ENCODE measurements at places on chromosomes 1 and 21.
A peak's percentile ranks its signal among the peaks of the same experiment; 100 is the strongest.

- no peak for DNase-seq
These were observed 20.5 kb downstream of the FCRL4 start for GRCh38 chr1:157577420-157577819.

GRCh38 chr1:165787741-165788140 is 19.1 kb upstream of the TMCO1 start:
- DNase-seq: no peak

- DNase-seq: peak; percentile 52
These were observed 29.4 kb upstream of the TRIM17 start for GRCh38 chr1:228445843-228446650.

DNA sequence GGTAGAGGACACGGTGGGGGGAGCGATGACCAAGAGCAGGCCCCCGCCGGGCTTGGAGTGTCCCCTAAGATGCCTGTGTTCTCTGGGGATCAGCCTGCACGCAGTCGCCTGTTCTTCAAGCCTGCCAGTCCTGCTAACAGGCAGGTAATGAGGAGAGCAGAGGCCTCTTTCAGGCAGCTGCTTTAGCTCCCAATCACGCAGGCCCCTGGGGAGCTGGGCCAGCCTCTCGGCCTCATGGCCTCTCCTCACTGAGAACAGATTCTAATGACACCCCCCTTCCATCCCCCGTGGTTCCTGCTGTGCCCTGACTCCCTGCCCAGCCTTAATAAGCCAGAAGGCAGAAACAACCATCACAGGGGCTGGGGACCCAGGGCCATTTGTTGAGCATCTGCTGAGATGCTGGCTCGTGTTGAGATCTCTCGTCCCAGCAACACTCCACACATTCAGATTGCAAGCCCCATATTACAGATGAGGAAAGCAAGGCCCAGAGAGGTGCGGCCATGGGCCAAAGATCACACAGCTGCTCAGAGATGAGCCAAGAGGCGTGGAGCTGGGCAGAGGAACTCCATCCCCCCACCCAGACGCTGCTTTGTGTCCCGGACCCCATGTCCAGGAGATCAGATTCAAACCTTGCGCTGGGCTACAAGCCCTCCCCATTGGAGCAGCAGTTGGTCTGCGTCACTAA is 71.6 kb upstream of the CASZ1 start:
- no peak for DNase-seq

DNA sequence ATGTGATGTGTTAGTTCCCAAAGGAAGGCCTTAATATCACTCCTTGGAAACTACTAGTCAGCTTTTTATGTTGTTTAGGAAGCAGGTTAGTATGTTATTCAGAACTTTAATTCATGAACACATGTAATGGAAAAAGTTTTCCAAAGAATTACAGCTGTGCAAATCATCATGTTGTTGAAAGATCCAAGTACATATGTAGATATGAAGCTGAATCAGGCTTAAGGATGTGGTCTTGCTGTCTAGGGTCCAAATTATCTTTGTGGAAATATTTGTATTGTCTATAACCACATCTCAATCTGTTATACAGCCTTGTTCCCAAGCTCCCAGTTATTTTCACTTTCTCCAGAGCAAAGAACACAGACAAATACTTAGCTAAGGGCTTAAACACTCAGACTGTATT is 231.6 kb downstream of the TPR start:
- no peak for DNase-seq

DNA sequence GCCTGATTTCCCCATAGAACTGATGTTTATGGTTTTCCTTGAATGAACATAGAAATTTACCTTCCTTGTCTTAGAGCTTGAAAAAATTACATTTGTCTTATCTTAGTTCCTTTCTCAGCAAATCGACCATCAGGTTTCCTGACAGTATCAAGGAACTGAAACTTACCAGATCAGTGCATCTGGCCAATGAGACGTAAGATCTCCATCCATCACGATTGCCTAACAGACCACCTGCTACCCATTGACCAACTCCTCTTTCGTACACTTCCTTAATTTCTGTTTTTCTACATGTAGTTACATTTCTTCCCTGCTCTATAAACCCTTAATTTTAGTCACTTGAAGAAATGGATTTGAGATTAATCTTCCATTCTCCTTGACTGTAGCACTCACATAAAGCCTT is 57.4 kb upstream of the TMPRSS15 start:
- DNase-seq: no peak

DNA sequence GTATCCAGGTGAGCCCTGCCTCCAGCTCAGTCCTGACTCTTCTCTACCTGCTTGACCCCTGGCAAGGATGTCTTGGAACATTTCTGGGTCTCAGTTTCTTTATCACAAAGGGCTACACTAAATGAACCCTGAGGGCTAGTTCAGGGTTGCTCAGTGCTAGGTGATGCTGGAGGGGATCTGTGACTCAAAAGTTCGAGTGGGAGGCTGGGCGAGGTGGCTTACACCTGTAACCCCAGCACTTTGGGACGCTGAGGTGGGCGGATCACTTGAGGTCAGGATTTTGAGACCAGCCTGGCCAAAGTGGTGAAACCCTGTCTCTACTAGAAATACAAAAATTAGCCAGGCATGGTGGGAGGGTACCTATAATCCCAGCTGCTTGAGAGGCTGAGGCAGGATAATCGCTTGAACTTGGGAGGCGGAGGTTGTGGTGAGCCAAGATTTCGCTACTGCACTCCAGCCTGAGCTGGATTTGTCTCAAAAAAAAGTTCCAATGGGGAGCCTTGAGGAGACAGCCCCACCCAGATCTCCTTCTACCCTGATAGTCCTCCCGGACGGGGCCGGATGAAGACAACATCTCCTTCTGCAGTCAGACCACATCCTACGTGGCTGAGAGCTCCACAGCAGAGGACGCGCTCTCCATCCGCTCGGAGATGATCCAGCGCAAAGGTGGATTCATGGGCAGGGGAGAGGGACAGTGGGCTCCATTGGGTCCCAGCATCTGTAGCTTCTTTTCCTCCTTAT is 48.9 kb downstream of the YARS1 start:
- DNase-seq: no peak

- no peak for DNase-seq
These were observed 37.4 kb downstream of the GADD45A start for GRCh38 chr1:67722292-67722944.

- no peak for DNase-seq
These were observed 24.1 kb downstream of the PAFAH2 start for GRCh38 chr1:25973610-25974321.

GRCh38 chr1:185420588-185421081 is 103.6 kb upstream of the IVNS1ABP start:
- DNase-seq: no peak

DNA sequence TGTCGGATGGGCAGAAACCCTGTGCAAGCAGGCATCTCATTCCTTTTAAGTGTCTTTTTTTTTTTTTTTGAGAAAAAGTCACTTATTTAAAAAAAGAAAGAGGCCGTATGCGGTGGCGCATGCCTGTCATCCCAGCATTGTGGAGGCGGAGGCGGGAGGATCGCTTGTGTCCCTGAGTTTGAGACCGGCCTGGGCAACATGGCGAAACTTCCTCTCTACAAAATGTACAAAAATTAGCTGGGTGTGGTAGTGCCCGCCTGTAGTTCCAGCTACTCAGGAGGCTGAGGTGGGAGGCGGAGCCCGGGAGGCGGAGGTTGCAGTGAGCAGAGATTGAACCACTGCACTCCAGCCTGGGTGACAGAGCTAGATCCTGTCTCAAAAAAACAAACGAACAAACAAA is 1.7 kb downstream of the GPR137B start:
- no peak for DNase-seq

- no peak for DNase-seq
These were observed 2.3 kb downstream of the ZZZ3 start for GRCh38 chr1:77680173-77680572.

- peak; percentile 59 for DNase-seq
These were observed 47.3 kb upstream of the CCDC190 start for GRCh38 chr1:162908236-162908635.

GRCh38 chr1:107552781-107553180 is 411.9 kb downstream of the NTNG1 start:
- no peak for DNase-seq

- no peak for DNase-seq
These were observed 29.6 kb upstream of the PLA2G4A start for GRCh38 chr1:186798960-186799688.

- DNase-seq: no peak
These were observed 26.6 kb downstream of the COQ8A start for GRCh38 chr1:226966683-226967082.

DNA sequence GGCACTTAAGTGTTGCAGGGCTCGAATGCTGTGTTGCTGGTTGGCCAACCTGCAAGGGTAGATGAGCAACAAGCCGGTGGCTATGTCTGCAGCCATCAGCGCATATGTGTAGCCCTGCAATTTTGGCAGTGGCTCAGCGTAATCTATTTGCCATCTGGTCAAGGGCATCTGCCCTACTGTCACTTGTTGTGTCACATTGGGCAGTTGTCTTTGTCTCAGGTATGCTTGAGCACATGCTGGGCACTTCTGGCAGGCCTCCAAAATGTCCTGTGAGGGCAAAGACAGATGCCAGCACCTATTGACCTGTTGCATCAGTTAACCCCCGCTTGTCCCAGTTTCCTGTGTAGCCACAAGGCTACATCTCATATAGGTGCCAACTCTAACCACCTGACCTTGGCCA is 111.8 kb downstream of the GDAP2 start:
- DNase-seq: no peak

DNA sequence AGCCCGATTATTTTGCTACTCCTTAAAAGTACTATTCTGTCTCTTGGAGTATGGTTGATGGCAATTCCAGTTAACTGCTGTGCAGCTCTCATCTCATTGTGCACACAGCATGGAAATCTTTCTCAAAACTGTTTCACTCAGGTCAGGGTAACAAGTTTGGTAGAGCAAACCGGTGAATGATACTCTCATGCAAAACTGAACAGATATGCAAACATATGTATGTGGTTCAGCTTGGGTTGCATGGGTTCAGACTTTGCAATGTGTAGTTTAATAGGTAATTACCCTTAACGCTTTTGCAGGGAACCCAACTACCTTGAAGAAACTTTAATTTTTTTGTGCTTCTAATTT is 2.2 kb downstream of the GADD45A start:
- DNase-seq: no peak

DNA sequence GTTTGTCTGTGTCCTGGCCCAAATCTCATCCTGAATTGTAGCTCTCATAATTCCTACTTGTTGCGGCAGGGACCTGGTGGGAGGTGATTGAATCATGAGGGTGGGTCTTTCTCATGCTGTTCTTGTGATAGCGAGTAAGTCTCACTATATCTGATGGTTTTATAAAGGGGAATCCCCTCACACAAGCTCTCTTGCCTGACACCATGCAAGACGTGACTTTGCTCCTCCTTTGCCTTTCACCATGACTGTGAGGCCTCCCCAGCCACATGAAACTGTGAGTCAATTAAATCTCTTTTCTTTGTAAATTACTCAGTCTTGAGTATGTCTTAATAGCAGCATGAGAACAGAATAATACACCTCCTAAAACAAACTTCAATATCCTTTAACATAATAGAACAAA is 1065.6 kb downstream of the PLA2G4A start:
- DNase-seq: no peak

DNA sequence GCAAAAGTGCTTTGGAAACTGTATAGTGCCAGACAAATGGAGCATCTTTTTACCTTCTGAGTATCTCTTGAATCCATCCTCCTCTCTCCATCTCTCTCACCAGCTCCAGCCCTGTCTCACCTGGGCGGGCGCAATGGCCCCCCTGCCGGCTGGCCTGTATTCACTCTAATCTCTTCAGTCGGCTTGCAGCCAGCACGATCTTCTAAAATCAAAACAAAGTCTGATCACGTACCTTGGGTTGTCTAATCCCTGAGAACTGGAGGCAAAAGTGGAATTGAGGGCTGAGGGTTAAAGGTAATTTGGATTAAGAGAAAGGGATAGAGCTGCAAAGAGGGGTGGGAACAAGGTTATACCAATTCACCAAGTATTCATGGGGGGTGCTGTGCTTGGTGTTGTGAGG is 46.0 kb upstream of the LRRN2 start:
- DNase-seq: no peak

DNA sequence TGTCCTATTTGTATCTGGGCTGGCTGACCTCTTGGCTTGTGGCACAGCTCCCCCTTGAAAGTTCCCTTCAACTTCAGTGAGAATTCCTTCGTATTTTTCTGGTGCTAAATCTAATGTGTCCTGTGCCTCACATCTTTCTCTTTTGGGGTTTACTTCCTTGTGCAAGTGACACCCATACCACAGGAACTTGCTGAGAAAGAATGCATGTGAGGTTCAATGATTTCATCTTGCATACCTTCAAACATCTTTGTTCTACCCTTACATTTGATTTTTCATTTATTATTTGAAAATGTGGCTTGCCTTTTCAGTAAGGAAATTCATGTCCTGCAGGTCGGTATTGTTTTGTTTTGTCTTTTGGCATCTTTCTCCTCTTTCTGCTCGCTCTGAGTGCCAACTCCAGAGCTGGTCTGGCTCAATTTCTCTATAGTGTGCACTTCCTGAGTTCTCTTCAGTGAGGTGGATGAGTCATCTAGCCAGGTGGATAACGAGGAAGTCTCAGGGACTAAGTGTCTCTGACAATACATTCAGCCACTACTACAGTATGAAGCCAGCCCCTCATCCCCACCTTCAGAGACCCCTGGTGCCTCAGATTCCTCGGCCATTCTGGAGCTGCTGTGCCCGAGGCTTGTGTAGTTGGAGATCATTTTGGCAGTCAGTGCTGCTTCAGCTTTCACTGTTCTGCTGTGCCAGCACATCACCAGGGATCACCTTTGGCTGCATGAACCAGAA is 59.5 kb downstream of the RIPK4 start:
- no peak for DNase-seq

- DNase-seq: no peak
These were observed 21.5 kb downstream of the UBE2G2 start for GRCh38 chr21:44780137-44780502.

- no peak for DNase-seq
These were observed 36.5 kb upstream of the AGBL4 start for GRCh38 chr1:50060279-50060678.

- no peak for DNase-seq
These were observed 5.3 kb upstream of the OLFM3 start for GRCh38 chr1:102002057-102002456.

- no peak for DNase-seq
These were observed 50.6 kb downstream of the RGS21 start for GRCh38 chr1:192367436-192367835.

- DNase-seq: peak; percentile 44
These were observed 21.6 kb downstream of the METTL13 start for GRCh38 chr1:171803045-171803444.

DNA sequence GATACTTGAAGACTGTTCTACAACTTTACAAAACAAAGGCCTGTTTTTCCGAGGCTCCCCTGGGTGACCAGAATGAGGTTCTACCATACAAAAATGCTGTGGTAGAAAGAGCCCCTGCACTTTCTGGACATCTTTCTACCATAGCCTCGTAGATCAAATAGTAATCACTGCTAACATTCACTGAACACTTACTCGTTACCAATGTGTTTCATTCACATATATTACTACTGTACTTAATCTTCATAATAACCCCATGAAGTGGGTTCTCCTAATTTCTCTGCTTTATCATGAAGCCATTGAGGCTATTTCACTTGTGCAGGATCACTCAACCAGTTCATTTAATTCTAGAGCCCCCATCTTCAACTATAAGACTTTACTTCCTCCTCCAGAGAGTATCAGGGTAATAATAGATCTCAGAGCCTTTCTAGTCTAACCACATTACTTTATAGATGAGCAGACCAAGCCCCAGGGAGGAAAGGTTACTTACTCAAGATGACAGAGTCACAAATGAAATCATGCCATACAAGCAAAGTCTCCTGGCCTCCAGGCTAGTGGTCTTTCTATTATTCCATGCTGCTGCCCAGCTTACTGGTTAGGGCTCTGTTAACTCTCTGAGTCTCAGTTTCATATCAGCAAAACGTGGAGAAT is 46.7 kb upstream of the OSBPL9 start:
- DNase-seq: no peak

Data from HCEC 1CT (cell line).